Activated T-cell treated with anti-CD3 and anti-CD28 coated beads for 1 hour (primary cell): ENCODE measurements at places on chromosomes 1 and 21.

DNA sequence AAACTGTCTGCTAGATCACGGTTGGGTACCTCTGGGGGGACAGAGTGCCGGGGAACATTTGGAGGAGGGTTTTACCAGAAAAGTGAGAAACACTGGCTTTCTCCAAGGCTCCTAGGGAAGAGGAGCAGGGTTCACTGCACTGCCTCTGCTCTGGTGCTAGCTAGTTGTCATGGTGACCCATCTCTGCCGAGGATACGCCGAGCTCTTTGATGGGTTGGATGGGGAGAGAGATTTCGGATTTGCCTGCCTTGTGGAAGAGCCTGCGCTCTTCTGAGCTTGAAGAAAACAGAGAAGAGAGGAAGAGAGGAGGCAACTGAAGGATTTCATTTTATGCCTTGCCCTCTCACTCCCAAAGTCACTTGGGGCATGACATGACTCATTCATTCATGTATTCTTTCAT, 92.1 kb downstream of the NAV1 start:
- no peak for DNase-seq

DNA sequence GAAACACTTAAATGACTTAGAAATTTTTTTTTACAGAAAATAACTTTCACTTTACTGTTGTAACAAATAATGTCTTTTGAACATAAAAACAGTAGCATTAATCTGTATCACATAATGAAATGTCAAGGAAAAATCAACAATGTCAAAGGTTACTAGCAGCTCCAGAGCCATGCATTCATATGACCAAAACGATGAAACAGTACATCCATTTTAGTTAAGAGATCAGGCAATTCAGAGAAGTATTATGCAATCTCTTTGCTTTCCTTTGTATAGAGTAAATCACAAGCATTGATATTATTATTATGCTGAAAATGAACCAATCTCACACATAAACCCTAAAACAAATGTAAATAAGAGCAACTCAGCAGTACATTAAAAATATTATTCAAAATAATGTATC, 748.9 kb downstream of the PLA2G4A start:
- DNase-seq: no peak

DNA sequence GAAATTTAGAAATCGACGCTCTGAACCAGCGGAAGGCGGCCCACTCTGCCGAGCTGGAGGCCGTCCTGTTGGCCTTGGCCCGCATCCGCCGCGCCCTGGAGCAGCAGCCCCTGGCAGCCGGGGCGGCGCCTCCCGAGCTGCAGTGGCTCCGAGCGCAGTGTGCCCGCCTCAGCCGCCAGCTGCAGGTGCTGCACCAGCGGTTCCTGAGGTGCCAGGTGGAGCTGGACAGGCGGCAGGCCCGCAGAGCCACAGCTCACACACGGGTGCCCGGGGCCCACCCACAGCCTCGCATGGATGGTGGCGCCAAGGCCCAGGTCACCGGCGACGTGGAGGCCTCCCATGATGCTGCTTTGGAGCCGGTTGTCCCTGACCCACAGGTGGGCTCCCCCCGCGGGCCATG, 47.0 kb upstream of the DIP2A start:
- DNase-seq: no peak

DNA sequence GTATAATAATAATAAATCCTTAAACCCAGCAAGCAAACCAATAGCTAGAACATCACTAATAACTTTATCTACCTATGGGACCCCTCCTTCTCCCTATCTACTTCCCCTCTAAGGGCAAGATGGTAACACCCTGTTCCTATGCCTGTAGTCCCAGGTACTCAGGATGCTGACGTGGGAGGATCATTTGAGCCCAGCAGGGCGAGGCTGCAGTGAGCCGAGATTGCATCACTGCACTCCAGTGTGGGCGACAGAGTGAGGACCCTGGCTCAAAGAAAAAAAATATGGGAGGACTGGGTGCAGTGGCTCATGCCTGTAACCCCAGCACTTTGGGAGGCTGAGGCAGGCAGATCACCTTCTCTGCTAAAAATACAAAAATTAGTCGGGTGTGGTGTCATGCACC, 143.1 kb upstream of the SLC45A1 start:
- DNase-seq: no peak

DNA sequence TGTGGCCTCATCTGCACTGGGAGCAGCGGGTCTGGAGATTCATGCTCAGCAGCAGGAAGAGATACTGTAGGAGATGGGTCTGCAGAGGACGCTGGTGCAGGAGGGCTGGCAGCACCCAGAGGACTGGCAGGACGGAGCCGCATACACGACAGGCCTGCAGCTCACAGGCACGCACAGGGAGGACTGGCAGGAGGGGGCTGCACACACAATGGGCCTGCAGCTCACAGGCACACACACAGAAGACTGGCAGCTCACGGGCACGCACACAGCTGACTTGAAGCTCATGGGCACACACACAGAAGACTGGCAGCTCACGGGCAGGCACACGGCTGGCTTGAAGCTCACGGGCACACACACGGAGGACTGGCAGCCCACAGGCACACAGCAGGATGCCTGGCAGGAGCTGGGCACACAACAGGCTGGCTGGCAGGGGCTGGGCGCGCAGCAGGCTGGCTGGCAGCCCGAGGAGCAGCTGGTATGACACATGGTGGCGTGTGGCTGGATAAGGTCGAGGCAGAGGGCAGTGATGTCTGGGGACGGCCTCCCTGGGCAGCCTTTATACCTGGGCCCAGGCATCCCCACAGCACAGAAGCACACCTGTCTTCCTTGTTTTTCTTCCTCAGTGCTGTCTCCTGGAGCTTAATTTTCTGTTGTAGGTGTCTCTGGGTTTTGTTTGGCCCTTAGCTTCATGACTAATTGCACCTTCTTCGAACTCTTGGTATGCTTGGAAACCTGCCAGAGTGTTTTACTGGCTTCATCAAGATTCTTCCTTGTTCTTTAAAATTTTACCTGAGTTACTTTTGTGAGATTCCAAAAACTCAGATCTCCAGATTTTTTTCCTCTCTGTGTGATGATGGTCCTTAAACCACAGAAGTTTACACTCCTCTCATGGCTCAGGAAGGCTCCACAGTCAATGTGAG, at the start of gene KRTAP12-2:
KRTAP12-2 (minus strand) TSS at position 527 of the 920 bp plus-strand sequence; CDS start at position 486, 41 bp downstream.
- no peak for DNase-seq

- no peak for DNase-seq
Measured at GRCh38 chr21:45865106-45865835, 116.3 kb upstream of the COL6A1 start.

DNA sequence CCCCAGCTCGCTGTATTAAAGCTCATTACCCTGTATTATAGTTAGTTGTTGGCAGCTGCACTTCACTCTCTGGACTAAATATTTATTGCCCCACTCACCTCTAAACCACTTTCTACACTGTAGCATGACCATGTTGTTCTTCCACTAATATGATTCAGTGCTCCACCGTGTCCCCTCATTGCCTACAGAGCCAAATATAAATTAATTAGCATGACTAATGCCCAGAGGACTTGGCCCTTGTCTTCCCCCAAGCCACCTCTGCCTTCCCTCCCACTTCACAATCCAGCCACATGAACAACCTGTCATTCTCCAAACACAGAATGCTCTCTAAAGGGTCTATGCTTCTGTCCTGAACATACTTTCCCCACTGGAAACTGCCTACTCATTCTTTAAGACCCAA, 276.5 kb downstream of the PLPP3 start:
- DNase-seq: no peak

- no peak for DNase-seq
Measured at GRCh38 chr1:235014756-235015155, 113.9 kb downstream of the TOMM20 start.

GRCh38 chr1:172408958-172409357, 11.5 kb upstream of the C1orf105 start:
- no peak for DNase-seq

GRCh38 chr1:221832151-221832550, 90.3 kb upstream of the DUSP10 start:
- DNase-seq: no peak

- peak; percentile 93 for DNase-seq
Measured at GRCh38 chr1:226083302-226084101, 21.0 kb downstream of the H3-3A start.
